Fibroblast of lung (primary cell): ENCODE measurements at places on chromosomes 3 and 15. TPM values are rescaled to one million over a fixed set of nuclear protein-coding genes. Genes with fewer than 3 reads are reported as not detected.

DNA sequence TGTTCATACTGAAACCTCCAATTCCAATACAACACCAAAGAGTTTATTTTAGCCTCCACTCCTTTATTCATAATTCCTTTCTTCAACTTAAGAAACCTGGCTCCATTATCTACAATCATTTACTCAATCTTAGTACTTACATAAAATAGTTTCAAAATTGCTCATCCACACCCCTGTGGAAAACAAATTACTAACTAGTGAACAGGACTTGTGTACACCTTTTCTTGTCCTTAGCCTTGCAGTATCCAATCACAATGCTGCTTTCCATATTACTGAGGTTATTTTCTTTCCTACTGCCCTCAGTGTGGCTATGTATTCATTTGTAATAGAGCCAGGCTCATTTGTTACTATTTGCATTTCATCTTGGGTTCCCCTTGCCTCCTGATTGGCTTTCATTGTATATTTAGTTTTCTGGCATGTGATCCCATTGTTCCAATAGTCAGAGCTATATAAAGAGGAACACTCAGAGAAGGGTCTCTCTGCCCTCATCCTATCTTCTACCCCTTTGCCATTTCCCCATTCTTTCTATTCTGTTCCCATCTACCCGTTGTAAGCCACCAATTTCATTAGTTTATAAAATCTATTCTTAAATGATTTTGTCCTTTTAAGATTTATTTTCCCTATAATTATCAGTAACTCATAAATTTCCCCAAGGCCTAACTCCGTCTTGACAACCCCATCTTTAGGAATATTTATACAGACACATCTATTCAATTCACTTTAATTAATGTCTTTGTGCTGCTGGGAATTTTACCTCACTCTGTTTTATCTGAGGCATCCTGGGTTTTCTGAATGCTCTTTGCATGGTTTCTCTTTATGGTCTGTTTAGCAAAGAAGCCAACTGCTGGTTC, 67.9 kb upstream of the RBP1 start:
- DNase-seq, result no peak

DNA sequence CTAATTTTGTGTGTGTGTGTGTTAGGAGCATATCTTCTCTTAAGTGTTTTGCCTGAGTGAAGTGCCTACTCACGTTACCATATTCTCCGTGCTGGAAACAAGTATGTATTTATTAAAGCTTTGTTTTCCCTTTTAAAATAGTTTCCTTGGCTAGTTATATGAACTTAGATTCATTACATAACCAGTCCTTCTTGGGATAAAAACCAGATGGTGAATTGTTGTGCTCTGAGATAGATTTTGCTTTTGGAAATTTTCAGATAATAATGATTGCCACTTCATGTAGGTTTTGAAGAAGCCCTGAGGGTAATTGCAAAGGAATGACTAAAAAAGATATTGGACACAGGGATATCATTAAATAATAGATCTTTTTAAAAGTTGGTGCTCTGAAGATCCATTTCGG, 390.2 kb upstream of the SGO1 start:
- DNase-seq, result no peak

- no peak for DNase-seq
These were observed 193.9 kb downstream of the ZNF621 start for GRCh38 chr3:40718681-40719080.

DNA sequence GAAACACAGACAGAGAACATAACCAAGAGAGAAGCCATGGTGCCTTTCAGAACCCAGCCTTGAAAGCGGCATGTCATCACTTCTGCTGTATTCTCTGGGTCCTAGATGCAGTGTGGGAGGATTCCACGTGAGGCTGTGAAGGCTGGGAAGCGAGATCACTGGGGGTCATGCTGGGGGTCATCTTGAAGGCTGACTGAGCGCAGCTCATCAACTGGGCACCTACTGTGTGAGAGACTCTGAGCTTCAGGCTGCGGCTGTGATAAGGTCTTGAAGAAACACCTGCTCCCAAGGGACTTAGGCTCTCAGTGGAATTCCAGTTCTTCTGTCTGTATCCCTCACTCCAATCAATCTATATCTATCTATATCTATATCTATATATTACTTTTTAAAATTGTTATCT, 91.8 kb upstream of the KLF13 start:
- DNase-seq, result no peak

DNA sequence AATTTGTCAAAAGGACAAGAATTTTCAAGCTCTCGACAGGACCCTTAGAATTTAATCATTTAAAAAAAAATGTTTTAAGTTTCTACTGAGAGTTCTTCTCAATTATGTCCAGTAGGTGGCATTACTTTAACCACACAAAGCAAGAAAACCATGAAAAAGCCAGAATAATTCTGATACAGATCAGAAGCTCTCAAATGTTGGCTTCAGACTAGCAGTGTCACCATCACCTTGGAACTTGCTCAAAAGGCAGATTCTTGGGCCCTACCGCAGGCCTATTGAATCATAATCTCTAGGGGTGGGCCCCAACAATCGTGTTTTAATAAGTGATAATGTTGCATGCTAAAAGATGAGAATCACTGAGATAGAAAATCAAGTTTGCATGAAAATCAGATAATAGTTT, 99.5 kb upstream of the KCNMB2 start:
- DNase-seq, result peak; percentile 69

DNA sequence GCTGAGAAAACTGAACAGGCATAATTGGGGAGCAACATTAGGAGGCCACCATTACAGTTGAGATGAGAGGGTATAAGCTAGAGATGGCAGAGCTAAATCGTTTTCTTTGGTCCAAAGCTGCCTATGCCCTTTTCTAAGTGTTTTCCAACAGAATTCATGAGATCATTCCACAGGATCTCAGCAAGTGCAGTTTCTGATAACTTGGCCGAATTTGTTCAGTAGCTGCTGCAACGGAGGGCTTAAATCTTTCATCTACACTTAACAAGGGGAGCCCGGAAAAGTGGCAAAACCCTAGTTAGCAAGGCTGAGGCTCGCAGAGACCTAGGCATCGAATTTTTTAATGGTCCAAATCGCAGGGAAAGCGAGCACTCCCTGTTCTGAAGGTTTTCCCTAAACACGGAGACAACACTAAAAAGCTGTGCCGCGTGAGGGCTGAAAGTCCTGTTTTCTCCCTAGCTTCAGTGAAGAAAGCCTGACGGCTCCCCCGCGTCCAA, 531 bp upstream of the BLOC1S6 start:
- no peak for DNase-seq

- DNase-seq, result no peak
These were observed 9.4 kb downstream of the TERC start for GRCh38 chr3:169755488-169755887.

The NEK11 gene
- 3.3 and 4.3 TPM in 2 replicates for polyA plus RNA-seq

The P2RY13 gene
- 0.03 TPM in 1 of 2 replicates, not detected in the other for polyA plus RNA-seq

The CCR3 gene
- polyA plus RNA-seq, result 0.03 and 0.16 TPM in 2 replicates

The WDR76 gene
- 11.6 and 22.4 TPM in 2 replicates for polyA plus RNA-seq

The GRM2 gene
- polyA plus RNA-seq, result 0.02 and 0.06 TPM in 2 replicates

The TICRR gene
- 1.6 and 3.6 TPM in 2 replicates for polyA plus RNA-seq

The AQR gene
- 33.0 and 37.4 TPM in 2 replicates for polyA plus RNA-seq

The USP13 gene
- polyA plus RNA-seq, result 15.7 and 21.7 TPM in 2 replicates
